ENCODE measurements at places on chromosomes 1 and 21.

- DNase-seq = peak; percentile 70
Measured at GRCh38 chr21:33761441-33762036, 119.2 kb downstream of the ITSN1 start.

DNA sequence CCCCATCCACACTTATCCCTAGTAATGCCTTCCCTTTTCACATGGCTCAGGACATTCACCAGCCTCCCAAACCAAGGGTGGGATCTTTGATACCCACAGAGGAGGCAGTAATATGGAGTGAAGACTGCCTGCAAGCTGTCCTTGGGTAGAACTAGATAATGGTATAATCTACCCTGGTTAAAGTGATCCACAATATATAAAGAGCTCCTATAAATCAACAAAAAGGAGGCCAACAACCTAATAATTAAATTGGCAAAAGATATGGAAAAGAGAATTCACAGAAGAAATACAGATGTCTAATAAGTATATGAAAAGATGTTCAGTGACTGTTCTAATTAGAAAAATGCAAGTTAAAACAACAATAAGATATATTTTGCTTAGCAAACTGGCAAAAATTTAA lies 30.7 kb upstream of the SPOCD1 start:
- no peak for DNase-seq

DNA sequence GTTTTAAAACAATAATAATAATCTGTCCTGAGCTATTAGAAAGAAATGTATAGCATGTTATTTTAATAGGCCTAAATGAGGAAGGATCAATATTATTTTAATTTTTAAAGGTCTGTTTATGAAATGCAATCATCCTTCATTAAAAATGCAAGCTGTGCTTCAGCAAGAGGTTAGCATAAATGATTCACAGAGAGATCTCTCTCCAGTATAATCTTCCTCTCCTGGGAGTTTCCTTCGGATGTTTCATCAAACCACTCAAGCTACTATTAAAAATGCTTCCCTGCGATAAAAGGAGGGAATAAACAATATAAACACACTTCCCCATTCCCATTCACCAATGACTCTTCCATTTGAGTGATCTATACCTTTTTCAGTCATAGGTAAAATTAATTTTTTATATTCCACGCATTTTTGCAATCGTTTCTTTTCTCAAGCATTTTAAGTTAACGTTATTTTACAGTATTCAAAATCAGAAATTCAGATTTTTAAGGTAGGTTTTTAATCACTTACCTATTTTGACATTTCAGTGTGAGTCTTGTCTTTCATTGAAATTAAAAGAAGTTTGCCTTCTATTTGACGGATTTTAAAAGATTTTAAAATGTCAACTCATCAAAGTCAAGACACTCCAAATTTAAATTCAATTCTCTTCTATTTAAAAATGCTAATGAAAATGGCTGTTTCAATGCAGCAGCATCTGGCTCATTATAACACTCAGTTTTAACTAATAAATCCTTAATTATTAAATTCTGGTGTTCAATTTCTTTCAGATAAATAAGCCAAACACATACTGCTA lies 64.3 kb downstream of the RERE start:
- no peak for DNase-seq

GRCh38 chr1:67777016-67777415 lies 56.3 kb downstream of the GNG12 start:
- no peak for DNase-seq

- DNase-seq = no peak
Measured at GRCh38 chr1:179812501-179813292, 64.9 kb downstream of the TOR1AIP2 start.

DNA sequence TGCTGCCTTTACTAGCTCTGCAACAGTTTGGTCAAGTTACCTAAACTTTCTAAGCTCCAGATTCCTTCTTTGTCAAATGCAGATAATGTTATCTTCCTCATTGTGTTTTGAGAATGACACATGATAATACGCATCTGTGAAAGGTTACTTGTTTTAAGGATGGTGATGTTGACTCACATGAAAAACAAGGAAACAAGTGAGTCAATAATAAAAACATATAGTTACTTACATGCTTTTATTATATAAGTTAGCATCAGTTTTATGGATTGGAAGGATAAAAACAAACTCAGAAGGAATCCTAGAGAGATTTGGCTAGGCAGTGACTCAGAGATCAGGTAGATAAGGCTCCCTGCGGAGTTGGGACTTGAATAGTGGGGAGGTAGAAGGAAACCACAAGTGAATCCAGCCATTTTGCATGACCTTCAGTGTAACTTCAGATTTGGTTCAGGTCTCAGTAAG lies 144.6 kb downstream of the LMO4 start:
- DNase-seq = no peak

GRCh38 chr1:83109692-83110091 lies 889.2 kb downstream of the TTLL7 start:
- DNase-seq = no peak

- no peak for DNase-seq
Measured at GRCh38 chr1:169110236-169110635, 3.7 kb downstream of the ATP1B1 start.

DNA sequence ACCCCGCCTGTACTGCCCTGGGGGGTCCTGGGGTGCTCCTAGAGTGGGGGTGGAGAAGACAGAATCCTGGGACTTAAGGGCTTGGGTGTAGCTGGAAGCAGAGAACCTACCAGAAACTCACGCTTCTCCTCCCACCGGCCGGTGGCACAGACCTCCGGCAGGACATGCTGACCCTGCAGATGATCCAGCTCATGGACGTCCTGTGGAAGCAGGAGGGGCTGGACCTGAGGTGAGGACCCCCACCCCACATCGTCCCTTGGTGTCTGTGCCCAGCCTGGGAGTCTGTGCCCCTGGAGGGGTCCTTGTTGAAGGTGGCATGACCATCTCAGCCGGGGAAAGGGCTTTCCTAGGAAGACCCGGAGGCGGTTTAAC lies 70.8 kb downstream of the PIK3CD start:
- no peak for DNase-seq

- DNase-seq = no peak
Measured at GRCh38 chr21:20627594-20627993, 370.6 kb upstream of the NCAM2 start.

- DNase-seq = no peak
Measured at GRCh38 chr21:39913706-39914305, 46.6 kb downstream of the PCP4 start.

DNA sequence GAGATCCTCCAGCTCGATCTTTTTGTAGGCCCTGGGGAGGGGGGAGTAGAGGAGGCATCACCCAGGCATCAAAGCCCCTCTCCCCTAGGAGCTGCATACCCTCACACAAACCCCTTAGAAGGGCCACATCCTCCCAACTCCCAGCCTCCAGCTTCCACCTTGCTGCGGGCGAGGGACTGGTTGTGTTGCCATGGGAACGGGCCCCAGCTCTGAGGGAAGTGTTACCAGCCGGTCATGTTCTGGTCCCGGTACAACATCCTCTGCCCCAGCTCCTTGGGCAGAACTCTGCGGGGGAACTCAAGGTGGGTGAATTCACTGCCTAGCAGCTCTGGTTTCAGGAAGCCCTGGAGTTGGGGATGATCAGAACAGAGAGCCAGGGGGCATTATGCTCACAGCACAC lies 4.1 kb downstream of the PPM1J start:
- no peak for DNase-seq

DNA sequence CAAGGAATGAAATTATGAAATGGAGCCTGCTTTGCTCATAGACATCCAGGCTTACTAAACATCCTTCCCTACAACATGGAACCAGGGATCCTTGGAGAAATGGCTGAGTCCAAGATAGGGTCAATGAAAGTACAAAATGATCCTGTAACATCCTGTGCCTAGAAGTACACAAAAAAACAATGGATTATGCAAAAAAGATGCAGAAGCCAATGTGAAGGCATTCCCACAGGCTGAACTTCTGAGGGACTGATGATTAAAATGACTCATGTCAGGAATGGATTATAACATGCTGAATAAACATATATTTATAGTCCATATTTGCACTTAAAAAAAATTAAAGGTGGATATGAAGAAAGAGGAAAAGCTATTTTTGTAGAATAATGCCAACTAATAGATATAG lies 10.4 kb upstream of the HOOK1 start:
- no peak for DNase-seq

DNA sequence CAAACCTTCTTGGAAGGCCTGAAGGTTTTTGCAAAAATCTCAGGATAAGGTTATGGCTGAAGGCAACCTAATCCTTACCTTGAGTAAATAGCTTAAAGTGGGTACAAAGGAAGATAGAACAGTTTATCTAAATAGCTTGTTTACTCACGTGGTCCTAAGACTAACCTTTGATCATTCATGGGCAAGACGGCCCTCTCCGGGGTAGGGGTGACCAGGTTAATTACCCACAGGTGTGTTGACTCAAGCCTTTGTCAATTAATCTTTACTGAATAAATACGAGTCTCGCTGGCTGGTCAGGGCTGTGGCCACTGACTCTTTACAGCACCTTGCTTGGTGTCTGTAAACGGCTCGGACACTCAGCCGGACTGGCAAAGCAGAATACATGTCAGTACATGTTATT lies 10.8 kb downstream of the AADACL4 start:
- DNase-seq = no peak

DNA sequence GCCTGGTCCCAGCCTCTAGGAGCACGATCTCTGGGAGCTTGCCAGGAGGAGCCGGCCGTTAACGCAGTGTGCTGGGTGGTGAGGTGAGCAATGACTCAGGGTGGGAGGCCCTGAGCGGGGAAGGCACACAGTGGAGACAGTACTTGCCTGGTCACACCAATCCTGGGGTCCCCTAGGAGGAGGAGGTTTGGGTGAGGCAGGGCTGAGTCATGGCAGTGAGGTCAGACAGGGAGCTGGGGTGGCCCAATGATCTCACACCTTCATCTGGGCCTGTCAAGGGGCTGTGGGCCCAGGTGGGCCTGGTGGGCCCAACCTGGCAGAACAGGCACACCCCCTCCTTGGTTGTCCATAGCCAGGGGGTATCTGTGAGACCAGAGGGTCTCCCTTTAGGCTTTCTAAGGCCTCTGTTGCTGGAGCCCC lies 8.6 kb upstream of the EDN2 start:
- DNase-seq = no peak

DNA sequence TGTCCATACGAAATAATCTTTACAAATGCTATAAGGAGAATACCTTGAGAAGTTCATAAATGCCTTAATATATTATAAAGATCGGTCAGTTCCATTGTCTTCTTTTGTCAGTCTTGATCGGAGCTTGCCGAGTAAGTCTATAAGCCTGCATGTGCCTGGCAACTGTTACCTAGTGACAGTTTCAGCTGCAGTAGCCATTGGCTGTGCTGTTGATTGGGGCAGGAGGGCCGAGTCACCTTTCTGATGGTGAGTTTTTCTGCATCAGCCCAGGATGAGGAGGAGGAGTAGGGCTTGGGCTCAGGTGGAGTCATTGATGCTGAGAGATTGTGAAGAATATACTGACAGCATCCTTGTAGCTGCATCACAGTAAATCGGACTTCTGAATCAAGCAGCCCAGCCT lies 1.9 kb upstream of the GPR52 start:
- DNase-seq = no peak

Measured in urinary bladder (tissue), 4 donors.